ENCODE measurements at places on chromosomes 4 and X.

- no peak for DNase-seq
Measured at GRCh38 chrX:70878902-70879301, 29.6 kb downstream of the TEX11 start.

GRCh38 chrX:139736151-139736550, 28.2 kb upstream of the MCF2 start:
- DNase-seq, result no peak

DNA sequence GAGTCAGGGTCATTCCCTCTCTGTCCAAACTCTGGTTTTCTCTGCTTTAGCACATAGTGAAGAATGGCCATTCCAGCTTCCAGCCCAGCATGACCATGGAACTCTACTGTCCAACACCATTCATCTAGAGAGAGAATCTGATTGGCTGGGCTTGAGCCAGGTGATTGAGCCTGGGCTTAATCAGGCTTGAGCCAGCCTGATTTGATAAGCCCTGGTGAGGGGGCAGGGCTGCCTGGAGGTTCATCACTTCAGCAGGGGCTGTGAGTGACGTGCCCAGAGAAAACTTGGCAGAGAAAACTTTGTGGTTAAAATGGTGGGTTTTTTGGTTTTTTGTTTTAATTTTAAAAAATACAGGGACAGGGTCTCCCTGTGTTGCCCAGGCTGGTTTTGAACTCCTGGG, 62.5 kb downstream of the KIAA0232 start:
- no peak for DNase-seq

DNA sequence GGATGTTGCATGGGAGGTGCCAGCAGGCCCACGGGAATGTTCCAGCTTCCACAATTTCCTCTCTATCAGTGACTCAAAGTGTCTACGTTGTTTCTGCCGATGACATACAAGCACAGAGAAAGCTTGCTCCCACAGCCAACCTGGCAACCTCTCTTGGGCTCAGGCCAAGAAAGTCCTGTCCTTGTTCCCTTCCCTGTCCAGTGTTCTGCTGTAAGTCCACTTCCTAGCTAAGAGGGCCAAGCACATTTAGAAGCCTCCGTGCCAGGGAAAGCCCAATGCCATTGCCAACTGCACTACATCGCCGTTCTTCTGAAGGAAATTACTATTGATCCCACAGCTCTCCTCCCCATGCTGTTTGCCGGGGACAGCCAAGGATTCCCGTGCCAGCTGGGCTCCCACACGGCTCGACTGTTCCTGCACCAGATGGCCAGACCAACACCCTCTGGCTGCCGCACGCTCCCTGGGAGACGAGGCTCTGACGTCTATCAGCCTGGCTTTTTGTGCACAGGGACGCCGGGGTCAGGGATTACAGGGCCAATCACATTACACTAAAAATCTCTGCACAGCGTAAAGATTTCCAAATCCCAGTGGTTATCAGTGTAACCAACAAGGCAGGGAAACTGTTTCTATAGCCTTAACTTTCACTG, 284.0 kb downstream of the BCOR start:
- DNase-seq, result no peak

- DNase-seq, result no peak
Measured at GRCh38 chr4:133385161-133385954, 236.3 kb downstream of the PCDH10 start.

GRCh38 chr4:87240341-87240740, 19.9 kb upstream of the KLHL8 start:
- DNase-seq, result no peak

DNA sequence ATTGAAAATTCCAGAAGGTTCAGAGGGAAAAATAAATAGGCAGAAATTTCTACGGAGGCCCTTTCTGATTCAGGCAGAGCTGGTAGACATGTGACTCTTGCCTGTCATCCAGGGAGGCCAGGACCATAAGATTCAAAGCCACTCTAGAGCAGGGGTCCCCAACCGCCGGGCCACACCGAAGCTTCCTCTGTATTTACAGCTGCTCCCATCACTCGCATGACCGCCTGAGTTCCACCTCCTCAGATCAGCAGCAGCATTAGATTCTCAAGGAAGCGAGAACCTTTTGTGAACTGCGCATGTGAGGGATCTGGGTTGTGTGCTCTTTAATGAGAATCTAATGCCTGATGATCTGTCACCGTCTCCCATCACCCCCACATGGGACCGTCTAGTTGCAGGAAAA, 72.2 kb downstream of the RWDD4 start:
- DNase-seq, result no peak

DNA sequence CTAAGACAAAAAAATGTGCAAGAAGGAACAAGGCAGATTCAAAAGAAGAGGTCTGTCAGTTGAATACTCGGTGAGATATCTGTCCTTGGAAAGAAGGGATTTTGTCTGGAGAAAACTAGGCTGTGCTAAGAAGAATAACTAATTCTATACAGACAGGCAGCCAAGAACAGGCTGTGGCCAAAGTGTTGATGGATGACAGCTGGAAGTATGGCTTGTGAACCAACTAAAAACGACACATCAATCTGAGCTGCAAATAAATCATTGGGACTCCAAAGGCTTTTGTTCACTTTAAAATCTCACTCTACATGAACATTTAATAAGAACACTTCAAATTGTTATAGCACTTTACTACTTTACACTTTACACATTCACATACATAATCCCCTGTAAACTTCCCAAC, 70.5 kb upstream of the IGSF1 start:
- DNase-seq, result no peak

DNA sequence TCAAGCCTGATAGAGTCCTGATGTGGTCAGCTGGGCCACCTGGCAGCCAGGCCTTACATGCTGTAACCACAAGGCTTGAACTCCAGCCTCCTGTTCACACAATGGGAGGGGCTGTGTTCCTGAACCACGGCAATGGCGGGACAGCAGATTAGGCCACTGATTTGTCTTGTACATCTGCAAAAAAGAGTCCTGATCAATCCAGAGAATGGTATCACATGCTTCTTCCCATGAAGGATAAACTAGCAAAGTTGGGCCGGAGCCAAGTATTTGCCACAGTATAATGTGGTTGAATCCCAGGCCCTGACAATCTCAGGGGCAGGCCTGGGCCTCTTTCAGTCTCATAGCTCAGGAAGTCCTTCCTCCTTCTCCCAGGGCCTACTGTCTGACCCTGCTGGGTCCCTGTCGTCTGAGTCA, 2182.5 kb upstream of the AGA start:
- no peak for DNase-seq

DNA sequence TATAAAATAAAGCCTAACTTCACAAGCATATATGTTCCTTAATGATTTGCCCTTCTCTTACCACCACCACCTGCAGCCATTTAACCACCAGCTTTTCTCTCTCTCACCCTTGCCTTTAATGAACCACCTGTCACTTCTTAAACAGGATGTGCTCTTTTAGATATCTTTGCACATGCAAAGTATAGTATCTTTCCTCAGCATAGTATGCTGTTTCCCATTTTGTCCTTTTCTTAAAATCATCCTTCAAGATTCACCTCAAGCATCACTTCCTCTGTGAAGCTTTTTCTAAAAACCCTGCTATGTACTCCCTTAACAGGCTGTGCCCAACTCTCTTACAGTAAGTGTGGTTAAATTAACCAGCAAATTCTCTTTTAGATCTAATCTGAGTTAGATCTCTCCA, 8.2 kb upstream of the CNOT6L start:
- DNase-seq, result no peak

DNA sequence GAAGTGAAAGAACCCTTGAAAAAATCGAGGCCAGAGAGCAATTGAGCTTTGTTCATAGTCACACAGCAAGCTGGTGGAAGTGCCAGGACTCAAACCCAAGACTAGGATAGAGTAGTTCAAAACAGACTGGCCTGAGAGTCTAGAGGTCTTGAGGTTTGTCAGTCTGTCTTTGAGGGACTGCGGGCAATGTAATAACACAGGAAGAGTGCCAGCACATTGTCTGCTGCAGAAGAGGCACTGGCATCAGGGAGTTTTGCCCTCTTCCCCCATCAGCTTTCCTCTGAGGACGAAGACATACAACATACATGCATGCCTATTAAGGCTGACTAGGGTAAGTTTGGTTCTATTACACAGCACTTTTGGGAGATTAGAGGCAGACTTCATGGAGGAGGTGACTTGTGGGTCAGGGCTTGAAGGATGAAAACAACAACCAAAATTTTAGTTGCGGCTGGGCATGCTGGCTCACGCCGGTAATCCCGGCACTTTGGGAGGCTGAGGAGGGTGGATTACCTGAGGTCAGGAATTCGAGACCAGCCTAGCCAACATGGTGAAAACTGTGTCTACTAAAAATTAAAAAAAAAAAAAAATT, 64.1 kb upstream of the LAS1L start:
- DNase-seq, result no peak

DNA sequence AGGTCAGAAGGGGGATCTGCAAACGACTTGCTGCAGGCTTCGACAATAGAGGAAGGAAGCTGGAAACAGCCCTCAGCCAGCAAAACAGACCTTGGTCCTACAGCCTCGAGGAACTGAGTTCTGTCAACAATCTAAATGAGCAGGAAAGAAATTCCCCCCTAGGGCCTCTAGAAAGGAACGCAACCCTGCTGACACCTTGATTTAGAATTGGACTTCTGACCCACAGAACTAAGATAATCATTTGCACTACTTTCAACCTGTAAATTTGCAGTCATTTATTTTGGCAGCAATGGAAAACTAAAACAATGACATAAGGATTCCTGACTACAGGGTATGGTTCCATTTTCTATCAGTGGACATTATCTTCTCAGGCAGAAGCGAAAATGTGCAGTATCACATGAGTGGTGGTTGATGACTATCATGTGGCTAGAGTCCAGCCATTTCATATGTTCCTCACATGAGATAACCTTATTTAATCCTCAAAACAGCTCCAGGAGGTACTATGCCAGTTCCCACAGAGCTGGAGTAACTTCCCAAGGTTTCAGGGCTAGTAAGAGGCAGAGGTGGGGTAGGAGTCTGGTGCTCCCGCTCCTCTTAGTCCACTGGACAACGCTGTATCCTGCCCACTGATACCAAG, 61.6 kb downstream of the SAT1 start:
- no peak for DNase-seq

GRCh38 chr4:57095245-57095644, 14.9 kb downstream of the IGFBP7 start:
- no peak for DNase-seq

GRCh38 chrX:24741330-24741729, 47.6 kb downstream of the POLA1 start:
- no peak for DNase-seq

DNA sequence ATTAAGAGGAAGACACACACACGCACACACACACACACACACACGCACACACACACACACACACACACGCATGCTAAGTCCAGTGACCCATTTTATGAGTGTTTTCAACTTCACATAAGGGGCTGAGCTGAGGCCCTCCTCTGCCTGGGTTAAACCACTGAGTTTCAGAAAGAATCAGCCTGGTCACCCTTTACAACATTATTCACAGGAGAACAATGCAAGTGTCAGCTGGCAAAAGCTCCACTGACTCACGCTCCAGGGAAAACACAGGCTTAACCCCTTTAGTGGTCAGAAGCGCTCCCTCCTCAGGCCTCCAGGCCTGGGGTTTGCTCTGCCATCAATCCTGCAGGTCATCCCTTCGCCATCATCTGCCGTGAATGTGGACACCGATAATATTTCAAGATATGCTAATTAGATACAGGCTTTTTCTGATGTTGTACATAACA, 46.9 kb downstream of the ACOX3 start:
- DNase-seq, result no peak

DNA sequence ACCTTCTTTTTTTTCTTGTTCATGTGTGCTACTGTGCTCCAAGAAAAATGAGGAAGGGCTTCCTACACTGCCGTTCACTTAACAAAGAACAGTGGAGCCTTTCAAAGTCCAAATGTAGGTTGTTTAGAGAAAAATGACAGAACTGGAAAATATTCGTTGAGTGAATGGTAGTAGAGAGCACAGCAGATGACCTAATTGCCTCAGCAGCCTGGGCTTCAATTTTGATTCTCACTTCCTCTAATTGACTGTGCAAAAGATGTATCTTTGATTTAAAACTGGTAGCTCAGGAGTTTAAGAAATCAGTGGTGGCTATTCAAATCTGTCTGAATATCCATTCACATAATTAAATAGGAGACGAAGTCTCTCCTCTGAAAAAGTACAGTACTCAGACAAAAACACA, 5.2 kb downstream of the NLGN4X start:
- DNase-seq, result no peak

DNA sequence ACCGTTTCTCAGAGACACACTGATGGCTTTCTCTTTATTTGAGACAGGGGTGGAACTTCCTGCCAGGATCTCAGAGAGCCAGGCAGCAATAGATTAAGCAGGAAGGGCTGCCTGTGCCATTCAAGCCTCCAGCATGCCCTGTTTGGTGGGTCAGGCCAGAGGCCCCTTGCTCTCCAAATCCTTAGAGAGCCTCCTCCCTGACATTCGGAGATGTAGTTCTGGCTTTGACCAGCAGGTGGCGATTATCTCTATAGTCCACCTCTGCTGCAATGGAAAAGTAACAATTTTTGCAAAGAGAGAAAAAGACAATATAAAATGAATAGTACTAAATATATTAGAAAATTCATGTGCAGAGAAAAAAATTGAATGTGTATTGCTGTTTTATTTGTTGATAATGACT, 93.9 kb downstream of the NXF2B start:
- DNase-seq, result no peak

DNA sequence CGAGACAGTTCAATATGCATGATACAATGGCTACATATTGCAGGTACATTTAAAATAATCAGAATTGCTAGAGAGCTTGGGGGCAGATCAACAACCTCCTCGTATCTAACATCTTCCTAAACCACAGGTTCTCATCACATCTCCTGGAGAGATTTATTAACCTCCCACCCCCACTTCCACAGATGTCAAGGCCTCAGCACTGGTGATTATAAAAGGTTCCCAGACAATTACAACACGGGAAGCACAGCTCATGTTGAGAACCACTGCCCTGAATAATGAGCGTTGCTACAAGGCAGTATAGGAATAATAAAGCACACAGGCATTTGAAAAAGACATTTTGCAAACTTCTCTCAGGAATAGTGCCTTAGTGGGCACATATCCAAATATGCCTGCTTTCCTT, 42.8 kb downstream of the ELOVL6 start:
- DNase-seq, result no peak

- DNase-seq, result no peak
Measured at GRCh38 chr4:41374490-41374889, 117.8 kb downstream of the UCHL1 start.

DNA sequence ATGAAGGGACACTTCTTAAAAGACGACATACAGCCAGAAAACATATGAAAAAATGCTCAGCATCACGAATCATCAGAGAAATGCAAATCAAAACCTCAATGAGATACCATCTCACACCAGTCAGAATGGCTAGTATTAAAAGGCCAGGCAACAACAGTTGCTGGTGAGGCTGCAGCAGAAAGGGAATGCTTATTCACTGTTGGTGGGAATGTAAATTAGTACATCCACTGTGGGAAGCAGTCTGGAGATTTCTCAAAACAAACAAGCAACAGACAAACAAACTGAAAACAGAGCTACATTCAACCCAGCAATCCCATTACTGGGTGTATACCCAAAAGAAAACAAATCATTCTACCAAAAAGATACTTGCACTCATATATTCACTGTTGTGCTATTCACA, 197.9 kb downstream of the EVC2 start:
- DNase-seq, result no peak

- DNase-seq, result no peak
Measured at GRCh38 chrX:41556958-41557357, 109.8 kb downstream of the NYX start.
